ENCODE measurements at places on chromosomes 2 and 18.

DNA sequence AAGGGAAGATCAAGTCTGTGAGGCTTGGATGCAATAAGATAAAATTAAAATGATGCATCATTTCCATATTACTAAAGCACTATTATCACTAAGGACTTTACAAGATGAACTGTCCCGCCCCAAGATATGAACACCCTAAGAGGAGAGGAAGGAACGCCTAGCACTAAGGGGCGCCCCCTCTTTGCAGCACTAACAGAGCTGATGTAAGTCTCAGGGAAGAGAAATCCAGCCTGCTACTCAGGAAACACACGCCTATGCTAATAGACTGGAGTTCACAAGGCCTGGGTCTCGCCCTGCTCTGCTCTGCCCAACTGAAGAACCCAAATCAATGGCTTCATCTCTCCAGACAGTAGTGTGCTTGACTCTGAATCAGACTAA lies 6.1 kb downstream of the INO80C start:
- no peak for DNase-seq

DNA sequence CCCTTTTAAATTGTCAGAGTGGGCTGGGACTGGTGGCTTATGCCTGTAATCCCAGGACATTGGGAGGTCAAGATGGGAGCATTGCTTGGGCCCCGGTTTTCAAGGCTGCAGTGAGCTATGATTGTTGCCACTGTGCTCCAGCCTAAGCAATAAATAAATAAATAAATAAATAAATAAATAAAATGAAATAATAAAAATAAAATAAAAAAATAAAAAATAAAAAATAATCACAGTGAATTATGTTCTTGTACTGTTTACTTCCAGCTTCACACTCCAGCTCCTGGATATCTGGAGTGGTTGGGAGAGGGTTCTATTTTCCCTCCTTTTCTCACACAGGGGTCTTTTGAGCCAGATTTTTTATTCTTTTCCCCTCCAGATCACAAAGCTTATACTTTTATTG lies 26.2 kb upstream of the PNPT1 start:
- no peak for DNase-seq

DNA sequence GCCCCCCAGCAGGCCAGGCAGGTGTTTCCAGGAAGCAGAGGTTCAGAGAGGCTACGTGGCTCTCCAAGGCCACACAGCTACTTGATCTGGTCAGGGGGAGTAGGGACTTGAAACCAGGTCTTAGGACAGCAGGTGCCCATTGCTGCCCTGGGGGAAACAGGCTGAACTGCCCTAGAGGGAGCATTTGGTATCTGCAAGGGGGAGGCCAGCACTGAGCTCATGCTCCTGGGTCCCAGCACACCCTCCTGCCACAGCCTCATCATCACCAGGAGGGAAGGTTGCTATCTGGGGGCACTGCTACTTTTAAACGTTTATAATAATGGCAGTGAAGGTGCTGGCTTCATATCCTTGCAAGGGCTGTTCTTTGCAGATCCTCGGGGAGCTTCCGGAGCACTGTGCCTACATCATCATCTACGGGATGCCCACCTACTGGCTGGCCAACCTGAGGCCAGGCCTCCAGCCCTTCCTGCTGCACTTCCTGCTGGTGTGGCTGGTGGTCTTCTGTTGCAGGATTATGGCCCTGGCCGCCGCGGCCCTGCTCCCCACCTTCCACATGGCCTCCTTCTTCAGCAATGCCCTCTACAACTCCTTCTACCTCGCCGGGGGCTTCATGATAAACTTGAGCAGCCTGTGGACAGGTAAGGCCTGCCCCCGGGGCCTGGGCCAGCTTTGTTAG lies 36.1 kb downstream of the ABCG8 start:
- DNase-seq, result no peak

DNA sequence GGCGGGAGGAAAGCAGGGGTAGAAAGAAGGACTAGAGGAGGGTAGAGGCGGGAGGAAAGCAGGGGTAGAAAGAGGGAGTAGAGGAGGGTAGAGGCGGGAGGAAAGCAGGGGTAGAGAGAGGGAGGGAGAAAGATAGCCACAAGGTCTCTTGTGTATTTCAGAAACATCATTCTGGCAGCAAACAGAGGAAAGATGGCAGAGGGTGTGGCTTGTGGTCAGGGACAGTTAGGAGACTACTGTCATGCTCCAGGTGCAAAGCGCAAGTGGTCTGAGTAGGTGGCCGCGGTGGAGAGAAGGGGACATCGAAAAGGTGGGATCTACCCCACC lies 82.4 kb upstream of the TAF1B start:
- DNase-seq, result no peak

DNA sequence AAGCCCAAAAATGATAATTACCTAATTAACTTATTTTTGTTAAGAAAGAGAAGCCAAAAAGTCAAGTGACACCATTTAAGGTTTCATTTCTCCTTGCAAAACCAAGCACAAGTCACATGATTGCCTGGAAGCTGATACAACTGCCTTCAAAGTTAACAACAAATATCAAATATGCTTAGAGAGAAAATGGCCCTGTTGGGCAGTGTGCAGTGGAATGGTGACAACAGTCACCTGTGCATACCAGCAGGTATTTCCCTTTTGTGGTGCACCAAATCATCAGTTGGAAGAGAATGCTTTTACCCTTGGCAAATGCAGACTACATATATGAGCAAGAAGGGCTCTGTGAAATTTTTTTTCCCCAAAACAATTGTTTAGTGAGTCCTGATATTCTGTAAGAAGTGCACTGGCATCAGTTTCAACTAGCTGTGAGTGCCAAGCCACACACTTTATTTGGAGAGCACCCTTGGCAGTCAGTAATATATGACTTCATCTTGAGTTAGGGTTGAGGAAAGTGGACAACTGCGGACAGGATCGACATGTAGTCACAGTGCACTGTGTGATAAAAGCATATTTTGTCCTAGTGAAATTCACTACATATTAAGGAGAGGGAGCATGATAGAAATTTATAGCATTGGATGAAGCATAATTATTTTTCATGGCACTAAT lies 74.9 kb upstream of the DOCK10 start:
- DNase-seq, result no peak

GRCh38 chr2:46978723-46979122 lies 63.1 kb upstream of the MCFD2 start:
- DNase-seq, result no peak

DNA sequence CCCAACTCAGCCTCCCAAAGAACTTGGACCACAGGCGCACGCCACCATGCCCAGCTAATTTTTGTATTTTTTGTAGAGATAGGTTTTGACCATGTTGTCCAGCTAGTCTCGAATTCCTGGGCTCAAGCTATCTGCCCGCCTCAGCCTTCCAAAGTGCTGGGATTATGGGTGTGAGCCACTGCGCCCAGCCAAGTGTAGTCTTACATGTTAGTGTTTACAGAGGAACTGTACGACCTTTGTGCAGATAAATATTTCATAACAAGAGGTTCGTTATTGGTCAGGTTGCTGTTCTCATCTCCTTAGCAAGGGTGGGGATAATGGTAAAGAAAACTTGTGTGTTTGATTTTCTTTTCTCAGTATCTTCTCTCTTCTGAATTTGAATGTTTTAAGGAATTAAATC lies 46.5 kb downstream of the RALBP1 start:
- DNase-seq, result no peak

All from Calu3 (cell line).